IPS DF 19.7 (cell line): ENCODE measurements at places on chromosomes 12 and 14.

- no peak for DNase-seq
These were observed 364.1 kb upstream of the E2F7 start for GRCh38 chr12:77429426-77429825.

DNA sequence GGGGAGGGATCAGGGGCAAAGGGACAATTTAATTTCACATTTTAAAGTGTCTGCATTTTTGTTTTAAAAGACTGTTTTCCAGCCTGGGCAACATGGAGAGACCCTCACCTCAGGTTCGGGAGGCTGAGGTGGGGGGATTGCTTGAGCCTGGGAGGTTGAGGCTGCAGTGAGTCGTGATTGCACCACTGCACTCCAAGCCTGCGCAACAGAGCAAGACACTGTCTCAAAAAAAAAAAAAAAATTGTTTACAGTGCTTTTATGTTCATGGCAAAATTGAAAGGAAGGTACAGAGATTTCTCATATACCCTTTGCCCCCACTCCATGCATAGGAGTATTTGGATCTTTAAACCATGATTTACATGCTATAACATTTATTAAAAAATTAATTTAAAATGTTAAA, 16.4 kb upstream of the HVCN1 start:
- DNase-seq = no peak

DNA sequence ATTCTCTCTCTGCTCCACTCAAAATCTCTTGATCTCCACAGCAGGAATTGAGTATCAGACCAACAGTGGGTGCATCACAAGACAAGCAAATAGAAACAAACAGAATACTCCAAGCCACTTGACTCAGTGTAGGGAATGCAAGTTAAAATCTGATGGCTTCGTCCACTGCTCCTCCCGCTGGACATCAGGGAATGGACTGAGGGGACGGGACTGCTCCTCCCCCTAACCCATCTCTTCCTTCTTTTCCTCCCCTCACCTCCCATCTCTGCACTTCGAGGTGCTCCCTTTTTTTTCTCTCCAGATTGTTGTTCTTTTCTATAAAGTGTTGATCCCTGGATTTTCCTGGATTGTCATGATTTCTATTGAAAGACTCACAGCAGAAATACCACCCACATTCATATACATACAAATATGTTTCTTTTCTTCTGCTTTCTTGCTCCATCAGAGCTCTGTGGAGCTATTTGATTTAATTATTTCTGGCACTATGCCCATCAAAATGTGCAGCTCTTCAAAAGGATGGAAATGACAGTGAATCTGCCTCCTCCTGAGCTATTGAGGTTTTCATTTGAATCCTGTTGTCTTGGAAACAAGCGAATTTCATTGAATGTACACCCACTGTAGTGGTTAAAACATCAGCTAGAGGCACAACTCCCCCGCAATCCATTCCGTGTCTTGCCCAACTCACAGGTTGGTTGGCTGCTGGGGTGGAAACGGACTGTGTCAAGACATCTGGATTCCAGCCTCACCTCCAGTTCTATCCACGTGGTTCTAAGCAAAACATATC, 199.7 kb downstream of the SPTSSA start:
- no peak for DNase-seq

GRCh38 chr12:2166696-2167095, 113.9 kb downstream of the CACNA1C start:
- DNase-seq = no peak

DNA sequence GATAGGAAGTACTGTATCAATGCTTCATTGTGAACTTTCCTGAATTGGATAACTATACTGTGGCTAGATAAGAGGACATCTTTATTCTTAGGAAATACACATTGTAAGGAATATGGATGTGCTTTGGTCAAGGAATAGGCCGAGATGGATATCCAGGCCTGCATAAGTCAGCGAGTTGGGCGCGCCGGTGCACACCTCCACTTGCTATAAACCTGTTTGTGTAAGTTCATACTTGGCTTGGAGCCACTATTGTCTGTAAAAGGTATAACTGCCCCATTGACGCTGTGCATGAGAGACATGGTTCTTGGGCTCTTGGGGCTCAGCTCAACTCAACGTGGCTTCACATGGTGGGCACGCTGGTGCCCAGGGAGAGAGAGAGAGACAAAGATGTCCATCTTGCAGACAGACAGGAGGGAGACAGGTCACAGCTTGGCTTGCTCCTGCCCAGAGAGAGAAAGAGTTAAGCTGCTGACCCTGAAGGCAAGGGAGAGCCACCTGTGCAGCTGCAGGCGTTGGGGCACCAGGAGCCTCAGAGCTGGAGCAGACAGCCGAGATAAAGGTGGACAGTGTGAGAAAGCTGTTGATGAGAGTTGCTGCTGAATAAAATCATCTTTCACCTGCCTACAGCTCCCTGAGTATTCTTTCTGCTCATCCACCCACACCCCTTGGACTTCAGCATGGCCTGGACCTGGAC, 34.1 kb upstream of the COCH start:
- no peak for DNase-seq
